ENCODE measurements at places on chromosomes 2 and 18. TPM values are rescaled to one million over a fixed set of nuclear protein-coding genes. Genes with fewer than 3 reads are reported as not detected.

DNA sequence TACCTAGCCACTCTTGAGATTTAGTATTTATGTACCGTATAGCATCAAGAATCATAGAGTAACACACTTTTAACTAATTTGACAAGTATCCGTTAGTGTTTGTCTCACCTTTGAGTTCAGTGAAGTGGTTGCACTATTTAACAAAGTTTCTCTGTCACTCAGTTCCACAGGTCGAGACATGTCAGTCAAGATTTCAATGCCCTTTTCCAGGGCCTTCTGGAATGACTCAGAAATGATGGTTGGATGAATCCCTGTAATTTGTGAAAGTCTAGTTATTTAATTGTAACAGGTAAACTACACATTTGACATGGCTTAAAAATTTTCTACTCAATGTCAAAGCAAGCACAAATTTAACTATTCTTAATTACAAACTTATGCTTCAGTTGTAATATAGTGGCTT, 9.7 kb downstream of the CCT4 start:
- no peak for DNase-seq

G6PC2 gene
- total RNA-seq, result not detected

GRCh38 chr2:28381225-28382180, 11.2 kb upstream of the FOSL2 start:
- no peak for DNase-seq

ALPI gene
- total RNA-seq, result not detected

GRCh38 chr2:150769421-150769820, 282.0 kb upstream of the RND3 start:
- DNase-seq, result no peak

GRCh38 chr2:62234755-62235655, 39.1 kb downstream of the B3GNT2 start:
- DNase-seq, result no peak

DNA sequence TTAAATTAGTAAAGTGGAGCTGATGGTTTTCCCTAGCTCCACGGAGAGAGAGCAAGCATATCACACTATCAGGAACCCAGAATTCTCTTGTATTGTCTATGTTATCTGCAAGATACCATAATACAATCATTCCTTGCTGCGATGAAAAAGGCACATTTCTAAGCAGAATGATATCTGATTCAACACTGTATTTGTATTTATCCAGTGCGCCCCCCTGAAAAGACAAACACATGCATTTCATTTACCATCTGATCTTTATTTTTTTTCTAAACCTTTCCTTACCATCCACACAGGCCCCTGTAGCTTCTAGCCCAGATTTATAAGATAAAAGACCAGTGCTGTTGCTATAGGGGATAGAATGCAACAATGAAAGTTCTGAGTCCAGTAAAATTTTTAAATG, 420.6 kb downstream of the TDRD15 start:
- no peak for DNase-seq
